NCI-H1436 (cell line): ENCODE measurements at places on chromosomes 6 and 20.
A peak's percentile ranks its signal among the peaks of the same experiment; 100 is the strongest.

GRCh38 chr20:34249291-34249690 lies 8.1 kb downstream of the ASIP start:
- no peak for DNase-seq

DNA sequence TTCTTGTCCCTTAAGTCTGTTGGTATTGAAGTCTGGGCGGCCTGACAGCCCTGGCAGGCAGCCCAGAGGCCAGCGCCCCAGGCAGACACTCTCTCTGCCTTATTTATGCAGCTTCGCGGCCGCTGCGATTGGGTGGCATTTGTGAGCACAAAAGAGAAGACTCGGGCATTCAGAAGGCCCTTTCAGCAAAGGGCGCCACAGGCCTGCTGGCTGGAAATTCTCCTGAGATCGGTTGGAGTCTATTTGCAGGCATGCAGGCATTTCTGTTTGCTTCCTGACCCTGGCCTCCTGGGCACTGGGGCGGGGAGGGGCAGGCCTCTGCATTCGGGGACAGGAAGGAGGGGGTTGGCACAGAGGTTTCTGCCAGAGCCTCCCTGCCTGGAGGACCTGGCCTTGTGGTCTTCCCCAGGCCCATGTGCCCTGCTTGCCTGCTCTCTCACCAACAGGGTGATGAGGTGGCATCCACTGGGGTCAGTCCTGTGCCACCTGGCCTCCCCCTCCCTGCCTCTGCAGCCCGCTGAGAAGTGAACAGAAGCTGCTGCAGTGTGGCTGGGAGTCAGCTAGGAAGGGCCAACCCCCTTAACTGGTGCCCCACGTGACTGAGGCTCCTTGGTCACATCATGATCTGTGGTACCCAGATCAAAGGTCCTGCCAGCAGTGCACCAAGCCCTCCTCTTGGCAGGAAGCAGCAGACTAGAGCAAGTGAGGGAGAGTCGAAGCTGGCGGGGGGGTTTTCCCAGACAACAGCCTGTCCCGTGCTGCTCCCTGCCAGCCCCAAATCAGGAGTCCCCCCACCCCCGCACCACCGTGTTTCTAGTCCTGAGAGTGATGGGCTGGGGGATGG lies 16.6 kb upstream of the CCDC167 start:
- peak; percentile 69 for DNase-seq

DNA sequence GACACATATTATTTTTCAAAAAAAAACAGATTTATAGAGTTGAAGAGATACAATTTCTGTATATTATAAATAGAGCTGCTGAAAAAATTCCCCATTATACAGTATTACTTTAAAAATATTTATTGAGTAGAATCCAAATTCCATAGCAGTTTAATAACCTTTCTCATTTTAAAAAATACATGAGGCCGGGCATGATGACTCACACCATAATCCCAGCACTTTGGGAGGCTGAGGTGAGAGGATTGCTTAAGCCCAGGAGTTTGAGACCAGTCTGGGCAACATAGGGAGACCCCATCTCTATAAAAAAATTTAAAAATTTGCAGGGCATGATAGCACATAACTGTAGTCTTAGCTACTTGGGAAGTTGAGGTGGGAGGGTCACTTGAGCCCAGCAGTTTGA lies 13.0 kb downstream of the ATRN start:
- DNase-seq: no peak

- no peak for DNase-seq
These were observed 59.3 kb downstream of the TBC1D7 start for GRCh38 chr6:13268913-13269518.

GRCh38 chr20:51275181-51275580 lies 252.3 kb upstream of the KCNG1 start:
- no peak for DNase-seq

- no peak for DNase-seq
These were observed 113.1 kb upstream of the NEDD9 start for GRCh38 chr6:11345536-11345935.

- no peak for DNase-seq
These were observed 6.8 kb upstream of the ARMC2 start for GRCh38 chr6:108841377-108841855.

DNA sequence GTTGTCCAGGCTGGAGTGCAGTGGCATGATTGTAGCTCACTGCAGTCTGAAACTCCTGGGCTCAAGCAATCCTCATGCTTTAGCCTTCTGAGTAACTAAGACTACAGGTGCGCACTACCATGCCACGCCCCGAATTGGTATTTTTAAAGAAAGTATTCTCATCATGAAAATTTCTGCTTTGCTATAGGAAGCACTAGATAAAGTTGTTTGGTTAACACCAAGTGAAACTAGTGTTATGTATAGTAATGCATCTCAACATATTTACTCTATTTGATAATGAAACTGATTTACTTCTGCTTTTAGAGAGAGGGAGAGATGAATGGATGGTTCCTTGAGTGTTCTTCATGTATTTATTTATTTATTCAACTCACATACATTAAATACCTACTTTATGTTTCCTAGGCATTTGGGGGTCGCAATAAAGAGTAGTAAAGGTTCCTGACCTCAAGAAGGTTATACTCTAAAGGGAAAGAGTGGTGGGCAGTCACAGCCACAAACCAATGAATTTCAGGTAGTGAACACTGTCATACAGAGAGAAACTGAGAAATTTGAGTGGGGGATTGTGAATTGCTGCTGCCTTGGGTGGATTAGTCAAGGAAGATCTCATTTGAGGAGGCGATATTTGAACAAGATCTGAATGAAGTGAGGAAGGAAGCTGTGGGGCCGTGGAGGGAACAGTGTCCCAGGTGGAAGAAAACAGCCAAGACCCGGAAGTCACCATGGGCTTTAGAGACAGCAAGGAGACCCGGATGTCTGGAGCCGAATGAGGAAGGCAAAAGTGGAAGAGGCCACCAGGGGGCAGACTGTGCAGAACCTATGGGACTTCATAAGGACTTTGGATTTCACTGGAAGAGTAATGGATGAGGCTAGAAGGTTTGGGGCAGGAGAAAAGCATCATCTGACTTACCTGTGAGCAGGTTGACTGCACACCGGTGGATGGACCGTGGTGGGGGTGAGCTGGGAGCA lies 185.6 kb downstream of the TSHZ2 start:
- no peak for DNase-seq

DNA sequence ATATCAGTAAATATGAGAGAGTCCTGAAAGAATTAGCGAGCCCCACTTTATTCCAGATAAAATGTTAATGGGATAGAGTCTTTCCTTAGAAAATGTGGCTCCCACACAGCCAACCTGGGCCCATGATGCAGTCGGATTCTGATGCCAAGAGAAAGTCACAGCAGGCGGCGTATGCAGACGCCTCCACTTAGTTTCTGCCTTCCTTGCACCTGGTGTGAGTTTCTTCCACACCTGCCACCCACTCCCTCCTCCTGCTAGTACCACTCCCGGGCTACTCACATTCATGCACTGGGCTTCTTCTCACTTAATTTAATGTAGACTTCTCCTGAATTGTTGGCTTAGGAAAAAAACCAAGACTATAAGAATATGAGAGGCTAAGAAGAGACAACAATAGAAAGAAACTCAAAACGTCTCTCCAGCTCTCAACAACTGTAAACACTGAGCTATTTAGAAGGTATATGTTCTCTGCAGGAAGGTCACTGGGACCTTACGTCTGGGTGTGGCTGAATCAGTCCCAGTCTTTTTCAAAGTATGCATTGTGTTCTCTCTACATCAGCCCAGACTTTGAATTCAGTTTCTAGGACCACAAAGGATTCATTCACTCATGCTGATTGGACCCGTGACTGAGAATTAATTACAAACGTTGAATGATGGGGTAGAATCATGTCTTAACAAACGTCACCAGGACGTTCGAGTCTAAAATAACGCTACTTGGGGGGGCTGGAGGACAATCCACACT lies 70.4 kb downstream of the GCNT2 start:
- no peak for DNase-seq

DNA sequence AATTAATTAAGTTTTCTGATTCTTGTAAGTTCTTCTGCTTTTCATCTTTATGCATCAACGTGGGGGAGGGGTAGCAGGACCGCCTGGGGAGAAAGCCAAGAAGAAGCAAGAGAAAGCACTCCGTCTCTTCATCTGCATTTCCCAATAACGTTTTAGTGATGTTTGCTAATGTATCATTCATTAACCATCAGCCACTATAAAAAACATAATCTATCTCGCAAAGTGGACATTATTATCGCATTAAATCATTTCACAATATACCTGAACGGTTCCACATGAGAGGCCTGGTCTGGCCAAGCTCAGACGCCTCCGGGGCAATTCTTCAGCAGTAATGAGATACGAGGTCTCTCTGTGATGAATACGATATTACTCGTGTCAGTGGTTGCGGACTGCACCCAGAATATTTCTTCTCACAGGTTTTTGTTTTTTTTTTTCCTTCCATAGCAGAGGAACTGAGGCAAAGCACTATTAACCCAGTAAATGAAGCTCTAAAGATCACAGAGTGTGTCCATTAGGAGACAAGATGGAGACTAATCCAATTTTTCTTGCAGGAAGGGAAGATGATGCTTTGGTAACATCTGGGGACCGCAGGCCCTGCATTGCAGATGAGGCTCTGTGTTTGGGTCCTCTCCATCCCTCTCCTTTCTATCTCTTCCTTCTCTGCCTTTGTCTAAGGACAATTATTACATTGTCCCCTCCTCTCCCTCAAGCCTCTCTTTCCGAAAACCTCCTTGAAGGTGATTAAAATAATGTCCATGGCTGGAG lies 156.1 kb downstream of the SLC35B3 start:
- DNase-seq: no peak

DNA sequence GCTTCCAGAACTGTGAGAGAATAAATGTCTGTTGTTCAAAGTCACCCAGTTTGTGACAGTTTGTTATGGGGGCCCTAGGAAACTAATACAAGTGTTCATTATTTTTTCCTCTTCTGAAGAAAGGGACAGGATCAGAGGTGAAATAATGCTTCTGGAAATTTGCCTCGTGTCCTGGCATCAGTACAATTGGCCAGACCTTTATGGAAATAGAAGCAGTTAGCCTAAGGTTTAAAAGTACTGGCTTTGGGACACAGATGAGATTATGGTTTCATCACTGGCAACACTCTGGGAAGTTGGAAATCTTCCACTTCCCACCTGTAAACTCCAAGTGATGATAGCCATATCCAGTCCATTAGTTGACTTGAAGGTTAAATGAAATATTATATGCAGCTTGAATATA lies 88.7 kb downstream of the PLCB1 start:
- no peak for DNase-seq

DNA sequence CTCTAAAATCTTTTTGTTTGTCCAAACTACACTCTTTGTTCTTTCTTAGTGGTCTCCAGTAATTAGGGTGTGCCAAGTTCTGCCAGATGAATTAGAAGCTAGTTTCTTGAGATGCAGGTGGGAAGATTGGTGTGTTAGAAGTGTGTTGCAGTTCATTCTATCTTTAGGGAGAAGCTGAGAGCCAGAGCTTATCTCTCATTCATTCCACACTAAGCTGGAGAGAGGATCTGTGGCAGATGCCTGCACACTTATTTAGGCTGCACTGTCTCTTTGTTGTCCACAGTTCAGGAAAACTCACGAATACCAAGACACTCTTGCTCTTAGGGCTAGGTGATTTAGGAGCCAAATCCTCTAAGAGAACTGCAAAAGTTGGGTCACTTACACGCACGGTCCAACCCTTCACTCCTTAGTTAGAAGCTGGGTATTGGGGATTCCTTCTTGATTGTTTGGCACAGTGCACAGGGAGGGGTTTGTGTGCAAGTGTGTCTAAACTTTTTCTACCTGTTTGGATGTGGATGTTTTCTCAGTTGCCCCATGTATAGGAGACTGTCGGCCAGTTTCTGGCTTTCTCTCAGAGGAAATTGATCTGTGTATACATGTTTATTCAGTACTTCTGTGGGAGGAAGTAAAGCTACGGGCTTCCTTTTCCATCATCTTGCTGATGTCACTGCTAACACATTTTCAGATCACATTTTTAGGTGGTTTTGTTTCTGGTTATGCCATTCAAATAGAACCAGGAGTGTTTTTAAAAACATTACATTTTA lies 49.5 kb downstream of the SMAP1 start:
- DNase-seq: no peak

GRCh38 chr20:3031524-3032147 lies 11.8 kb upstream of the GNRH2 start:
- DNase-seq: no peak

DNA sequence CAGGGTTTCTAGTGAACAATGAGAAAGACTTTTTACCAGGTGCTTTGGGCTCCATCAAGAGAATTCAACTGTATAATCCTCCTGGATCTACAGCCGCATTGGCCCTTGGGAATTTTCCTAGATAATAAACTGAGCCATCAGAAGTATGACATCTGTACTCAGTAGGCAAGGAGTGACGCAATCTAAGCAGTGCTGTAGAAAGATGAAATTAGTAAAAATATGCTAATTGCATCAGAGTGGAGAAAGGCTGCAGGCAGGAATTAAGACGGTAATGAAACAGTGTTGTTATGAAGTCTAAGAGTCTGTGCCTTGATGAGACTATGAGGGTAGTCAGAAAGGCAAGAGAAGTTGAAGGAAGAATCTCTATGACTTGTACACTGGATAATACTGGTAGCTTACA lies 507.9 kb upstream of the SOX4 start:
- no peak for DNase-seq

GRCh38 chr6:42086046-42087035 lies 36.0 kb downstream of the TAF8 start:
- no peak for DNase-seq

GRCh38 chr20:3258429-3258828 lies 19.4 kb upstream of the SLC4A11 start:
- DNase-seq: no peak

DNA sequence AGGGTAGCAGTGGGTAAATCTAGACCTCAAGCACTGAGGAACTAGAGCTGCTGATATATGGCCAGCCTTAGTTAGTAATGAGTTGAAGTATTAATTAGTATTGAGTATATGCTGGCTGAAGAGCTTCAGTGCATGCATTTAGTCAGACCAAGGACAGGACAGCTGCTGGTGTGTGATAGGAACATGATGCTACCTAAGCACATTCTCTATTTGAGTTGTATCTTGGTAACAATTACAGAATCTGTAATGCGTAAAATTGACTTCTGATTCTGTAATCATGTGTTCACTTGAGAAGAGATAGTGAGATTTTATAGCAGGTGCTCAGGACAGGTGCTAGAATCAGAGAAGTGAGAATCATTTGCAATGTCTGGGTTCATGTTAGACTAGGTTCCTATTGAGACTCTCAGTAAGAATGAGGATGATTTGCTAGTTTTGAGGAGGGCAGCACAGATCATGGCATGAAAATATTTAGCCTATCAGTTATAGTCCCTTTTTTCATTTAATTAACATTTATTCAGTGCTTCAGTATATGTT lies 369.4 kb upstream of the HS3ST5 start:
- no peak for DNase-seq

GRCh38 chr6:166277892-166278578 lies 30.2 kb downstream of the PRR18 start:
- no peak for DNase-seq

DNA sequence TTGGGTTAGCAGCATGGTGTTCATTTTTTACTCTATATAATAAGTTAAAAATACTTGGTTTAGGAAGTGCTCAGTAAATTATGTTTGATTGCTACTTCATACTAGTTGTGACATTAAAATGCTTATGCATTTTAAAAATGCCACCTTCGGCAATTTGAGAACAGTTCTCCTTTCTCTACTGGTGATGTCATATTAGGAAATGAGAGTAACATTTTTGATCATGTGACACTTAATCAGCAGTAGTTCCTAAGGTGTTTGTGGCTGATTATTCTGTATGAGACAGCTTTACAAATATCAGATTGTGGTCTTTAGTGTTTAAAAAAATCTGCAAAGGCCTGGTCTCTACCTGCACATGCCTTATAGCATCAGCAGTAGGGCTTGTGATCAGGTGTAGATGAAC lies 4.4 kb downstream of the GZF1 start:
- no peak for DNase-seq
